ENCODE measurements at places on chromosomes 7 and 10.
A peak's percentile ranks its signal among the peaks of the same experiment; 100 is the strongest.

- no peak for DNase-seq
These were observed 12.1 kb upstream of the PLAU start for GRCh38 chr10:73898730-73899410.

- DNase-seq = no peak
These were observed 73.8 kb downstream of the CREM start for GRCh38 chr10:35200487-35200886.

GRCh38 chr7:8184221-8184620 lies 77.7 kb downstream of the ICA1 start:
- peak; percentile 94 for DNase-seq

DNA sequence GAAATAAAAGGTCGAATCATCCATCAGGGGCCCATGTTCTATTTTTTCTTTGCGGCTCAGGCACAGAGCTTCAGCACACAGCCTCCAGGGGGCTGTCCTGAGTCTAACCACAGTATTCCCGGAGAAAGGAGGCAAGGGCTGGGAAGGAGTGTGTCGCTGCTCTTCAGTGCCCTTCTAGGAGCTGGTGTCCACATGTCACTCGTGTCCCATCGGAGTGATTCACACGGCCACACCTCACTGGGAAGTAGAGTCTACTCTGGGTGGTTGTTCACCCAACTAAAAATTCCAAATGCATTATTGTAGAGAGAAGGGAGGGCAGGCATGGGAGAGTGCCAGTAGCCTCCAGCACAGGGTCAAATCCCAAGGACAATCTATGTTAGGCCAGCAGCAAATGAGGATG lies 114.8 kb upstream of the LANCL2 start:
- no peak for DNase-seq

- no peak for DNase-seq
These were observed 13.3 kb downstream of the CAV1 start for GRCh38 chr7:116538138-116538537.

DNA sequence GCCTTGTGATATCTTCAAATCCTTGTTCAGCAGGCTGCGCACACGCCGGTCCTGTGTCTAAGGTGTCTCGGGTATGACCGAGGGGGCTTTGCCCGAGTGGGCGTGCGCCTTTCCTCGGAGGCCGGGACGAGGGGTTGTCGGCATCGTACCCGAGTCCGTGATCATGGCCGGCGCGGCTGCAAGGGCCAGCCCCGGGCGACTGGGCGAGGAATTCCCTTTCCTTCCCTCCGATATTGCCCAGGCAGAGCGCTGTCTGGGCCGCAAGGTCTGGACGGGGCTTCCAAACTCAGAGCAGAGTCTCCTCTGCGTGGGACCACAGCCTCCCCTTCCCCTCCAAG lies 59.7 kb downstream of the ZNF467 start:
- DNase-seq = no peak

DNA sequence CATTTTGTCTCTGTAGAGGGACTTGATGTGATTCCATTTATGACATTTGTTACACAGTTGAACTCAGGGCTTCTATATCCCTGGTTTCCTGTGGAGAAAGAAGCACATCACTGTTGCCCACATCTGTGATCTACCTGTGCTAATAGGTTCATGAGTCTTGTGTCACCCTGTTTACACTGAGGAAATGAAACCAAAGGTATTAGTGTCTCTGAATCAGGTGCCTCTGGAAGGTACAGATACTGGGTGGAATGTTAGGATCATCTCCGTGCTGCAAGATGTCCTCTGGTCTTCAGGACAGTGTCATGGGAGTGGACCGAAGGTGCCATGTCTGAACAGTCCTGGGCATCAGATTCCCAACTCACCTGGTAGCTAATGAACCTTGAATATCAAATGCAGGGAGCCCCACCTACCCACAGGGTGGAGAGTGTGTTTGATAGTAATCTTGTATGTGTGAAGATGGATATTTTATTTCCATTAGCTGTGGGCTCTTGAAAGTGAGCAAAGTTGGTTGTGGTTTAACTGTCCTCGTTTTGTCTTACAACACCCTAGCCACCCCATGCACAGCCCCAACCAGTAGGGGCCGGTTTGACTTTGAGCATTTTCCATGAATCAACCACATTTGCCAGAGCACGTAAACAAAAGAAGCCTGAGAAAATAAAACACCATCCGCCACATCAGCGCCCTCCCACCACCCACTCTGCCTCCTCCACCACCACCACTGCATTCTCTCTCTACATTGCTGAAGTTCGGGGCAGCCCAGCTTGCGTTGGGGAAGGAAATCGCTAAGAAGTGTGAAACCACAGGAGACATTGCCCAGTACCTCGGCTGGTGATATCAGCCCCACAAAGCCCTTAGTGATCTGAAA lies 40.7 kb downstream of the TARP start:
- no peak for DNase-seq

DNA sequence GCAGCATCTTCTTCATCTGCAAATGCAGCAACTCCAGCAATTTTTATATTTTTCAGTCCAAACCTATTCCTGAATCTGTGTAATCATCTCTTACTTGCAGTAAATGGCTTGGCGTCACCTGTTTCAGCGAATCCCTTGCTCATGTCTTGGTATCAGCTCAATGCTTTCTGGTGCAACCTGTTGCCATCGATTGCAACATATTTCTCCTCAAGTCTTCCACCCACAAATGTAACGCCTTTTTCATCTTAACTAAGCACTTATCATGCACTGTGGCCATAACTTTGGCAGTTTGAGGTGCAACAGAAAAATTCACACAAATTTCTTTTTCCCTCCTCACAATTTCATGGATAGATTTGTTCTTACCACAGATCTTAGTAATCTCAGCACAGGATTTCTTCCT lies 168.3 kb downstream of the HERPUD2 start:
- no peak for DNase-seq

DNA sequence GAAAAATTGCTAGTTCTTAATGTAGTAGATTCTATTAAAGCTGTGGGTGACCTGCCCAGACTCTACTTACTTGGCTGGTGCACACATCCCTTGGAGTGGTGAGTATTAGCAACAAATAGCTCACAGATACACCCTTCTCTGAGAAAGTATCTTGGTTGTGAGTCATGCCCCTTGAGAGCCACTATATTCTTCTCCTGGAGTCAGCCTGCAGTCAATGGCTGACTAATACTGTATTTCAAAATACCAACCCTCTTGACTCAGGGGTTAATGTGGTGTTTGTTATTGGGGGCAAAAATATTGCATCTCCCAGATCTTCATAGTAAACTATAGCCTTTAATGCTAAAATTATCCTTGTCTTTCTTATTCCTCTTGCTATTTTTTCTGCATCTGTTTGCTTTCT lies 354.9 kb downstream of the BMPER start:
- DNase-seq = no peak

DNA sequence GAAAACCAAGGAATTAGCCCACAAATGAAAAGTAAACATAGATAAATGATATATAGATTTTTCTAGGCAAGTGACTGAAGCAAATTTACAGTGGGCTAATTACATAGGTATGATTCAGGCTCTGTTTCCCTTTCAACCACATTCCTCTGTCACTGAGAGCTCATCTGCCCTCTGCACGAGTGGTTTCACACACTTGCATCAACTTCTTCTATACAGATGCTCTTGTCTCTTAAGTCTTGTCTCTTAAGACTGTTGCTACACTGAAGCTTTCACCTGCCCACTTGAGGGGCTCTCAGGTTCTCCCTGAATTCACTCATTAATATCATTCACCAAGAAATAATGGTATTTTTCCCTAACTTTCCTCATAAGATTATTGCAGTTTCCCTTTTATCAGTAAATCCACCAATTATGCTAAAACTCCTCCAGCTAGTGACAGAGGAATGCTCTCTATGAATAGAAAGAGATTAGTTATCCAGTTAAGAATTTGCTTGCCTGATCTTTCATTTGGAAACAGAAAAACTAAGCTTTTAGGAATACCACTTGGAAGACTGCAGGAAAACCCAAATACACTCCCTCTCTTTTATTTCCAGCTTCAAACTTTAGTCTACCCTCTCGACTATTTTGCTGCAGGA lies 95.7 kb downstream of the ELAPOR2 start:
- no peak for DNase-seq

GRCh38 chr7:106063024-106063423 lies 49.1 kb downstream of the SYPL1 start:
- no peak for DNase-seq

DNA sequence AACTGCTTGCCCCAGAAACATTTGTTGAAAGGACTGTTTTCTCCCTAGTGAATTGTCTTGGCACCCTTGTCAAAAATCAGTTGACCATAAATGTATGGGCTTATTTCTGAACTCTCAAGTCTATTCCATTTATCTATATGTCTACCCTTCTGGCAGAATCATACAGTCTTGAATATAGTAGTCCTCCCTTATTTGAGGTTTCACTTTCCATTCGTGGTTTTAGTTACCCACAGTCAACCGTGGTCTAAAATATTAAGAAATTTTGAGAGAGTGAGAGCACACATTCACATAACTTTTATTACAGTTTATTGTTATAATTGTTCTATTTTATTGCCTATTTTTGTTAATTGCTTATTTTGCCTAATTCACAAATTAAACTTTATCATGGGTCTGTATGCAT lies 17.4 kb upstream of the CEP41 start:
- DNase-seq = no peak

DNA sequence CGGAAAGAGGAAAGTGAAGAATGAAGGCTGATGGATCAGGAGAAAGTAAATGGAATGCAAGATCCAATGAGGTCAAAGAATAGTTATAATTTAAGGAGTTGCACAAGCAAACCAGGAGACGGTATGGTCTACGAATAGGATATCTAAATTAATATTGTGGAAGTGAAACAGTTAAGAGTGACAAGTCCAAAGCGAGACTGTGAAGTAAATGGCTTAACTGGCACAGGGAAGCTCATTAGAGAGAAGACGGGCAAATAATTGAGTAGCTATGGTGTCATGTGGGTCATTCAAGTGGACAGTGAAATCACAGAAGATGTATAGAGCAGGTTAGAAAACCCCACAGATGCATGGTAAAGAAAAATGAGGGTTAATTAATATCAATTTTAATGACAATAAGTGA lies 3.2 kb downstream of the CYP51A1 start:
- DNase-seq = no peak

DNA sequence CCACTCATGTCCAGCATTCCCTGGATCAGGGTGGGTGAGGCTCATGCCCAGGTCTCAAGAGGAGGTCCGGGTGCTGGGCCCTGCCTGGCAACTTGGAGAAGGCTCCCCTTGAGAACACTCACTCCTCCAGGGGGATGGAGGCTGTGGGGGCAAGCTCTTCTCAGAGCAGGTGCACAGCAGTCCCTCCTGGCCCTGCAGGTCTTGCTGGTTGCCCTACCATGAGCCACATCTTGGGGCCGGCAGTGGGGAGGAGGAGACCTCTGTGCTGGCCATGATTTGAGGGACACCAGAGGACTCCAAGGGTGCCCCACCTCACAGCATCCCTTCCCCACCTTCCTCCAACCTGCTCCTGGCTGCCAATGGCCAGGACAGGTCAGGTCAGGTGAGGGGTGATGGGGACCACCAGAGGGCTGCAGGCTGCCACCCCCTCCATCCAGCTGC lies 87.4 kb upstream of the RET start:
- DNase-seq = no peak

DNA sequence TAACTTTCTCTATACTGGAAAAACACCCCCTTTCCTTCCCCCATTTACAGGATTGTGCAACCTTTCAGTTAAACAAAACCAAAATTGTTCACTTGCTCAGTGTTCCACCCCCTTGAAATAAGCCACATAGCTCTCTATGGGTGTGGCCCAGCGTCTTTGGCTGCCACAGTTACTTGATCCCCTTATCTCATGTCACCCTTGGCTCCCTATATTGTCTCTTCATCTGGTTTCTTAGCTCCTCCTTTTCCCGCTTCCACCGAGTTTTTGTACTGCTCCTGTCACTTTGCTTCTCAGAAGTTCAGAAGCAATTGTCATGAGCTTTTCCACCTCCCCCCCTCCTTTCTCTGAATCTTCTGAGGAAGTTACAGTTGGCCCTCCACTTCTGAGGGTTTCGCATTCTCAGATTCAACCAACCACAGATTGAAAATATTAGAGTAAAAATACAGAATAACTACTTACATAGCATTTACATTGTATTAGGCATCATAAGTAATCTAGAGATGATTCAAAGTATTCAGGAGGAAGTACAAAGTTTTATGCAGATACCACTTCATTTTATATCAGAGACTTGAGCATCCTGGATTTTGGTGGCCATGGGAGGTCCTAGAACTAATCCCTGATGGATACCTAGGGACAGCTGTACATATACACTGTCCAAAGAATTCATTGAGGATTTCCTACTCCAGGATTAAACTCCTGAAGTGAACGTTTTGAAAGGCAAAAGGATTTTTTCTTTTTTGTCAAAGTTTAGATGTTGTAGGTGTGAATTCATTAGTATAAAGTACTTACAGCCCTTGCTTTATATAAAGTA lies 60.4 kb downstream of the ADD3 start:
- no peak for DNase-seq

GRCh38 chr7:100441641-100442535 lies 5.6 kb upstream of the PPP1R35 start:
- no peak for DNase-seq

GRCh38 chr10:30170814-30171213 lies 111.4 kb upstream of the JCAD start:
- no peak for DNase-seq

GRCh38 chr7:117270371-117270770 lies 52.5 kb downstream of the WNT2 start:
- DNase-seq = no peak

GRCh38 chr10:128776673-128777252 lies 650.5 kb upstream of the MKI67 start:
- no peak for DNase-seq

DNA sequence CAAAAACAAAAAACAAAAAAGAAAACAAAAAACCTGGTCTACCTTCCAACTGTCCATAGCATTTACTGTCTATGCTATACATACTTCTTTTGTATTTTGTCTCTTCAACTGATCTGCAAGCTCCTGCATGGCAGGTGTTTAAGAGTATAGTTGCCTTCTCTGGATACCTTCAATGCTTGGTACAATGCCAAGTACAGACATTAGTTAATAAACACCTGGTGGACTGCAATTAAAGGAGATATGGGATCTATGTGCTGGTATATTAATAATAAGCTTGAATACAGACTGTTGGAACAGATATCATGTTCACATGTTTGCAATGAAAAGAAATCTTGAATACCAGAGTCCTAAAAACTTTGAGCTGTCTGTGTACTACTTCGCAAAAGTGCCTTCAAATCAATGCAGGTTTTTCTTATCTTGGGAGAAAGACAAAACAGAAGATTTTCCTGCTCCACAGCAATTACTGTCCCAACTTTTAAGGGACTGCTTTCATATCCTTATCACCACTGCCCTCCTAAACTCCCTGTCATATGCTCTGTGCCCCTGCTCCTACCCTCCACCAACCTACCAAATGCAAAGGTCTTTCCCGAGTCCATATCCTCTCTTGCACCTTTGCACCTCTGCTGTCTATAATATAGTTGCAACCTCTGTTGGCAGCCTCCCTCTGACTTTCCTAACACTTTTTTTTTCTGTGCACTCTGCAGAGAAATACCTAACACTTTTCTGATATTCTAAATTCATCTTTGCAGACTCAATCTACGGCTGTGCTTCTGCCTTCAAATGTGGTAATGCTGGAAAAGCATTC lies 85.1 kb downstream of the DNMBP start:
- DNase-seq = no peak

GRCh38 chr10:119299531-119299930 lies 92.2 kb downstream of the GRK5 start:
- no peak for DNase-seq
